ENCODE measurements at places on chromosomes 1 and 21.

- no peak for DNase-seq
Measured at GRCh38 chr21:42587036-42587435, 66.4 kb upstream of the PDE9A start.

DNA sequence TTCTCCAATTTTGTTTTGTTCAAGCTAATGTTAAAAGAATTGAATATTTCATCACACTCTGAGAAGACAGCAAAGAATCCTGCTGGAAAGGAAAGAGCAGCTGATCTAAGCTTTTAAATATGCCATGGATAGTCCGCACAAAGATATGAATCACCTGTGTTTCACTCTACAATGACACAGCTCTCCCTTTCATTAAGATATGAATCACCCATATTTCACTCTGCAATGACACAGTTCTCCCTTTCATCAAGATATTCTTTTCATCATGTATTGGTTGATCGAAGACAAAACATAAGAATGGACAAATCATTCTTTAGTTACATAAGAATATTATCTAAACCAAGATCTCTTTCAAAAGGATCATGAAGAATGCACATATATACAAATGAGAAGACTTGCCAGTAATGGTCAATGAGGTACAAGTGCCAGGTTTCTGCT, 367.3 kb downstream of the SMYD3 start:
- no peak for DNase-seq

GRCh38 chr1:25825605-25826004, 5.9 kb downstream of the MTFR1L start:
- DNase-seq, result no peak

DNA sequence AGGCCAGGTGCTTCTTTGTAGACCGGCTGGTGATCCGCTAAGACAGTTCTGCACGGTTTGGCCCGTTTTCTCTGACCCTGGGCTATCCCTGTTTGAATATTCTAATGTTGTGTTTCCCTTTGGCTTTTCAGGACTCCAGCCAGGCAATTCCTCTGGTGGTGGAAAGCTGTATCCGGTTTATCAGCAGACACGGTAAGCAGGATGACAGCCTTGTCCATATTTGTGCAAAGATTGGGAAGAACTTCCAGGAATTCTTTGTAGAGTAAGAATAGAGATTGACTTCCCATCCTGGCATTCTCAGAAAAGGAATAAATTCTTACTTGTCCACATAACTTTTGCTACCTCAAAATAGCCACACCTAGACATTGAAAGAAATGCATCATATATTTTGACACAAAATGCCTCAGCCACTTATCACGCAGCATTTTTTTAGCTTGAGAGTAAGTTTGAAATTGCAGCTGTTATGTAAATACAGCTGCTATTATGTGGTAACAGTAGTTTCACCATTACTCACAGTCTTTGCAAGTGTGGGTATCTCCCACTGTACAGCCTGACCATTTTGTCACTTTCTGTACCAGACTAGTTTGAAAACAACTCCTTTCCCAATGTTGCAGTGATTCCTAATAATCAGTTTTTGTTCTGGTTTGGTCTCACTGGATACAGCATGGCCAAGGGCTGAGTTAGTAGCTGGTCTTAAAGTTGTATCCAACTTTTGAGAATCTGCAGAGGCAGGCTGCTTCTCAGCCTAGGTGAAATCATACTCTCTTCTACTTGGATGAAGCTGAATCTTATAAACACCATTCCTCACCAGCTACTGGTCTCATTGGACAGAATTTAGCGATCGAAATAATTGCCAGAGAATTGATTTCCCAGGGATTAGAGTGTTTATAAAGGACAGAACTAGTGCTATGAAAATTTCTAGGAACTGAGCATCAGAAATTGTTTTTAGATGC, 40.0 kb upstream of the IKBKE start:
- DNase-seq, result no peak

- DNase-seq, result no peak
Measured at GRCh38 chr1:48582408-48582807, 110.4 kb upstream of the SPATA6 start.

GRCh38 chr21:34807146-34807880, 138.5 kb downstream of the CLIC6 start:
- DNase-seq, result no peak

GRCh38 chr1:35797380-35797779, 10.4 kb upstream of the AGO4 start:
- no peak for DNase-seq

GRCh38 chr1:216750031-216750627, 26.9 kb upstream of the ESRRG start:
- DNase-seq, result peak; percentile 56

DNA sequence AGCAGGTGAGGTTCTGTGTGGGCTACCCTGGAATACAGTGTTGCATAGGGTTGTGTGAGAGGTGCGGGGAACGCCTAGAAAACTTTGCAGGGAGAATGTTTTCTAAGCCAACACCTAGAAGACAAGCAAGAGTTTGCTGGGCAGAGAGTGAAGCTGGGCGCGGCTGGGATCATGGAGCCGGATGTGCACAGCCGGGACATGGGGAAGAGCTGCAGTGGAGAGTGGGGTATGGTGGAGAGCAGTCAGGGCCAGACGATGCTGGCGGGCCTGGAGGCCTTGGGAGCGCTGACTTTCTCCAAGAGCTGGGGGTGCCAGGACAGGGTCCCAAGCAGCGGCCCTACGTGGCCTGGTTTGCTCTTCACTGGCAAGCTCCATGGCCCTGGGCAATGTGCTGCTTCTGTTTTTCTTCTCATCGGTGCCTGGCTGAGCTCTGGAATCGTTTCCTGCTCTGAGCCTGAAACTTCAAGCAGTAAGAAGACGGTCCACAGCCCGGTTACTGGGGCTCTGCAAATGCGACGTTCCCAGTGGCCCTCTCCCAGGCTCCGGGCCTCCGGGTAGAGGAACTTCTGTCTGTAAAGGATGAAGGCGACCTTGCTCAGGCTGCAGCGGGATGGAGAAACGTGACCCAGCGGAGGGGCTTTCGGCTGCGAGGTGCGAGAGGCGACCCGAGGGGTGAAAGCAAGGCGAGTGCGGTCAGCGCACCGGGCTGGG, 51.9 kb upstream of the CD34 start:
- no peak for DNase-seq
